Heart right ventricle (tissue), 16 donors: ENCODE measurements at places on chromosomes 16 and 17. TPM values are rescaled to one million over a fixed set of nuclear protein-coding genes. Genes with fewer than 3 reads are reported as not detected.
A peak's percentile ranks its signal among the peaks of the same experiment; 100 is the strongest.

- DNase-seq = no peak
- H3K4me3 ChIP-seq = no peak overlapping the region
- no peaks in the 10 kb centered on the region for H3K36me3 ChIP-seq
- H3K27ac ChIP-seq = peak overlapping the region; percentile 93
These were observed 14.0 kb downstream of the GSE1 start for GRCh38 chr16:85627089-85627488.

- H3K4me1 ChIP-seq = peaks cover 44% of the 10 kb centered on the region
- H3K27me3 ChIP-seq = no peaks in the 10 kb centered on the region
- H3K36me3 ChIP-seq = peaks cover 5% of the 10 kb centered on the region
- no peak for DNase-seq
- peak overlapping the region; percentile 94 for H3K27ac ChIP-seq
These were observed 1.3 kb upstream of the HELZ start for GRCh38 chr17:67246403-67246652.

The HS3ST2 gene
- not detected for total RNA-seq

DNA sequence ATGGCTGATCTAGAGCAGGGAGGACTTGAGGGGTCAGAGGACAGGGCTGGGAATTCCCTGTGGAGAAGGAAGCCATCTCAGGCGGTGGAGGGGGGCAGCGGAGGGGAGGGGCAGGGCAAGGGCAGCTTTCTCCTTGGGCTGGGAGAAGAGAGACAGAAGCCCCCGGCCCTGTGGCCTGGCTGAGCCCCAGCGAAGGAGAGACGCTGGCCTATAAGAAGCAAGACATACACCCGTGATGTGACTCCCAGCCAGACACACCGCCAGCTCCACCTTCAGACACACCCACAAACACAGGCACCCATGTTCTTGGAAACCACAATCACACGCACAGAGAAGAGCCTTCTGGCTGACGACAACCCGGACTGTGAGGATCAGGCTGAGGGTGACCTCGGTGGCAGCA, 10.0 kb downstream of the TRPV3 start:
- no peaks in the 10 kb centered on the region for H3K27me3 ChIP-seq
- no peaks in the 10 kb centered on the region for H3K36me3 ChIP-seq

The TPSAB1 gene
- 2.8 TPM for total RNA-seq

GRCh38 chr16:12583237-12583897, 220.3 kb downstream of the CPPED1 start:
- H3K27me3 ChIP-seq = no peaks in the 10 kb centered on the region
- H3K4me3 ChIP-seq = no peak overlapping the region
- DNase-seq = no peak

The PRPSAP1 gene
- 38.3 TPM for total RNA-seq

The MRC2 gene
- 24.6 TPM for total RNA-seq

DNA sequence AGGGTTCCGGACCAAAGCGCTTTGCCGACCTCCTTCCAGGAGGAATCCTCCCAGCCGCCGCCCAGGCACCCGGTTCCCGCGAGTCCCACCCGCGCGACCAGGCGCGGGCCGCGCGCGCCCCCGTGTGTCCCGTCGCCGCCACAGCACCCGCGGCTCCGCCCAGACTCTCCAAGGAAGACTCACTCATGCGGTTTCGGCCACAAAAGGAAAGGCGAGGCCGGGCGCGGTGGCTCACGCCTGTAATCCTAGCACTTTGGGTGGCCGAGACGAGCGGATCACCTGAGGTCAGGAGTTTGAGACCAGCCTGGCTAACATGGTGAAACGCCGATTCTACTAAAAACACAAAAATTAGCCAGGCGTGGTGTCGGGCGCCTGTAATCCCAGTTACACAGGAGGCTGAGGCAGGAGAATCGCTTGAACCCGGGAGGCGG, 3.5 kb upstream of the PKMYT1 start:
- peaks cover 50% of the 10 kb centered on the region for H3K4me1 ChIP-seq
- no peaks in the 10 kb centered on the region for H3K27me3 ChIP-seq
- H3K27ac ChIP-seq = no peak overlapping the region
- DNase-seq = peak; percentile 85

DNA sequence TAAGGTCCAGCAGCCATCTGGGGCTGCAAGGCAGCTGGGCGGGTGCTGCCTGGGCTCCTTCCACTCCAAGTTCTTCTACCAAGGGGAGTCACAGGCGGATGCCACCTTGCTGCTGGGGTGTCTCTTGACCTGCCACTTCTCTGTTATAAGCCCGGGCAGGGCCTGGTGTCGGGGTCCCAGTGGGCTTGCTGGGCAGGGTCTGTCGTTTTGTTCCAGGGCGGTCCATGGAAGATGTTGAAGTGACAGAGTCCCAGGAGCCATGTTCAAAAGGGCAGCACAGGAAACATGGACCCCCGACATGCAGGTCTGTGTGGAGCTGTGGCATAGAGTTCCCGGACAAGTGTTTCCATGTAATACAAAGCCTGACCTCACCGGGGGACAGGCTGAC, 91.1 kb downstream of the TNFRSF13B start:
- H3K27ac ChIP-seq = no peak overlapping the region
- no peaks in the 10 kb centered on the region for H3K36me3 ChIP-seq
- no peak overlapping the region for H3K4me3 ChIP-seq
- DNase-seq = no peak
- H3K27me3 ChIP-seq = no peaks in the 10 kb centered on the region
